ENCODE measurements at places on chromosomes 2 and 18.
A peak's percentile ranks its signal among the peaks of the same experiment; 100 is the strongest.

DNA sequence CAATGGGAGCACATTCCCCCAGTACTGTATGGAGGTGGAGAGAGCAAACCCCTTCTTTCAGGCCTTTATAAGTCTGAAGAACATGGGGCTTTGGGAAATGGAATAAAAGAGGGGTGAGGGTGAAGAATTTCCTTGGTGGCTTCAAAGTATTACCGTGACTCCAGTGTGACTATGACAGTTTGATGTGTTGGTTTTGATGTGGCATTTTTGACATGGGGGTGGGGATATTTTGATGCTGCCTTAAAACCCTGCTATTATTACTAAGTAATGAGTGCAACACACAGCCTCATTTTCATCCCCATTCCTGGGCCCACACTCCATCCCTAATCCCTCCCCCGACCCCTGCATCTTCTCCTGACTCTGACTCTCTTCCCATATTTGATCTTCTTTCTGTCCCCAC is 23.6 kb downstream of the QPCT start:
- no peak for DNase-seq

GRCh38 chr2:202695166-202695565 is 60.4 kb downstream of the FAM117B start:
- no peak for DNase-seq

DNA sequence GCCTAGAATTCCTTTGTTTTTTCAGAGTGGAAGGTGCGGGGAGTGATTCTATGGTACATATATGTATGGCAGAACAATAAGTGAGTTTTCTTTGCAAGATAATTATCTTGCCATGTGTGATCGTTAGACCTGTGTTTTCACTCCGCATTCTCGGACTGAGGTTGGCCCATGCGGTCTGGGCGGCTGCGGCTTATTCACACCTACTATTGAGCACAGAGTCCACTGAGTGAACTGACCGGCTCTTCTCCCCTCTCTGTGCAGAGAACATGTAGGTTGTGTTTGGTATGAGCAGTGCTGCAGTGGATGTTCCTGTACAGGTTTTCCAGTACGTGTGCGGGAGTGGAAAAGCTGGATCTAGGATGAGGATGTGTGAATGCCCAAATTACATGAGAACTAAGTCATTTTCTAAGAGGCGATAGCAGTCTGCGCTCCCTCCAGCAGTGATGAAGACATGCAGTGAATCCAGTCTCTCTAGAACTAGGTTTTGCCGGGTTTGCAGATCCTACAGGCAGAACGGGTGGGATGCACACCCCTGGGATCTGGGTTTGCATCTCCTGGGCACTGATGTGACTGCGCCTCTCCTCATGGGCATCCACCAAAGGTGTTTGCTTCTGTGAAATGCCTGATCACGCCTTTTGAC is 27.1 kb downstream of the MTERF4 start:
- DNase-seq = no peak

- no peak for DNase-seq
These were observed 68.5 kb downstream of the CTIF start for GRCh38 chr18:48607056-48607984.

GRCh38 chr2:106165029-106165428 is 29.1 kb downstream of the UXS1 start:
- no peak for DNase-seq

GRCh38 chr18:70019136-70019535 is 71.5 kb upstream of the CD226 start:
- no peak for DNase-seq

DNA sequence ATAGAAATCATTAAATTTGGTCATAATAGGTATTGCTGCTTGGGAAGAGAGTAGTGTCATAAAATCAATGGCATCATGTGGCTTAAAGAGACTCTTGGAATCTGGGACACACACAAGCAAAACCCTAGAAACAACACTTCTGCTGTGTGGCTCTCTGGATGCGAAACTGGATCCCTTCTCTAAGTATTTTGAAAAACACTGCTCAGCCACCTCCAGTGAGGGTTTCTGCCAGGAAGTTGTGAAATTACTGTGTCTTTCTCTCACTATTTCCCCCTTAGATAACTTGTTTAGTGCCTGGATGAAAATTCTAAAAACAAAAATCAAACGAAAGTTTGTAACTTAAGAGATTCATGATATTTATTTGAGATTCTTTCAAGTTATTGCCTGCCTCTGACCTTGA is 163.8 kb downstream of the RHBDD1 start:
- DNase-seq = no peak

- DNase-seq = no peak
These were observed 1.7 kb downstream of the MZT2B start for GRCh38 chr2:130183512-130184373.

GRCh38 chr2:176178038-176178756 is 10.3 kb upstream of the HOXD1 start:
- DNase-seq = peak; percentile 69

DNA sequence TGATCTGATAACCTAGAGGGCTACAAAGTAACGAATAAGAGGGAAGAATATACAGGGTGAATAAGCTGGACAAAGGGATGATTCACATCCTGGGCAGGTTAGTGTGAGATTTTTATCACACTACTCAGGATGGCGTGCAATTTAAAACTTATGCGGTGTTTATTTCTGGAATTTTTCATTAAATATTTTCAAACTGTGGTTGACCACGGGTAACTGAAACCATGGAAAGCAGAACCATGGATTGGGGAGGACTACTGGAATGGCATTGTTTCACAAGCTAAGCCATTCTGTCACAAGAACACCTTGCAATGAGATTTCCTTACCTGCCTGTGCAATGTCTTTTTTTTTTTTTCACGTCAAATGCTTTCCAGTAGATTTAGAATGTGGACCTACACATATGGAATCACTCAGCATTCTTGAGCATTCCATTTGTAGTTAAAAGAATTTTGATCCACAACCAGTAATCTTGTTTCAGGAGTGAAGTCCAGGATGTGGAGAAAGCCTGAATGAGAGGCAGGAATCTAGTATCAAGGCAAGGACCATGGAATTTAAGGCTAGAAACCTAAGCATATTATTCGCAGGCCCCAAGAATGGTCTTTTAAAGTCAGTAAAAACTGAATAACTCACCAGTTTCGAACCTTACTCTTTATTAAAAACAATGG is 8.0 kb upstream of the CDK15 start:
- DNase-seq = no peak

DNA sequence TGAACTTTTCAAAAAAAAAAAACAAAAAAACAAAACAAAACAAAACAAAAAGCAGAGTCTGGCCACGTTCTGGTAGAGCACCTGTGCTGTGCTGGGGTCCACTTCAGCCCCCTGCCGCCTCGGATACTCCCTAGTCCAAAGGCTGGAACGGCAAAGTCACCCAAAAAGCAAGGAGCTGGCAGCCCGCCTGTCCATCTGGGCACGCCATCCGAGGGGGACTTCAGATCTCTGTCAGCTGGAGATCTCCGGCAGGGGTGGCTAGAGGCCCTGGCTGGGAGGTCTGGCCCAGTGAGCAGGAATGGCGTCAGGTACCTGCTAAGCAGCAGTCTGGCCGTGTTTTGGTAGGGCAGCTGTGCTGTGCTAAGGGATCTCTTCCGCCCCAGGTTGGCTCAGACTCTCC is 152.3 kb upstream of the ZNF516 start:
- DNase-seq = no peak

- no peak for DNase-seq
These were observed 37.4 kb upstream of the TXNDC2 start for GRCh38 chr18:9848170-9848879.

DNA sequence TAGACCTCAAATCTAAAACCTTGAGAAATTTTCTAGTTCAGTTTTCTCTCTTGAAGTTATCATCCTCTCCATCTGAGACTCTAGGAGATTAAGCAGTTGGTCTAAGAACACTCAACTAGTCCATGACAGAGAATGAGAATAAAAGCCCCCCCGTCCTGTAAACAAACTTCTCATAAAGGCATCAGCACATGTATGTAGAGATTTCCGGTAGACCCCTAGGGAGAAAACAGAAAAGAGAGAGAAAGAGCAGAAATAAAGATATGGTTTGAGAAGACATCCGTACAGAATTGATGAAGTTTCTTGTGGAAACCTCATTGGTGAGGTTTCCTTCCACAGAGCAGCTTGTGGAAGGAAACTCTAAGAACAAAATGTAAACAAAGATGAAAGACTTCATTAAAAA is 3.2 kb upstream of the GPR155 start:
- no peak for DNase-seq

DNA sequence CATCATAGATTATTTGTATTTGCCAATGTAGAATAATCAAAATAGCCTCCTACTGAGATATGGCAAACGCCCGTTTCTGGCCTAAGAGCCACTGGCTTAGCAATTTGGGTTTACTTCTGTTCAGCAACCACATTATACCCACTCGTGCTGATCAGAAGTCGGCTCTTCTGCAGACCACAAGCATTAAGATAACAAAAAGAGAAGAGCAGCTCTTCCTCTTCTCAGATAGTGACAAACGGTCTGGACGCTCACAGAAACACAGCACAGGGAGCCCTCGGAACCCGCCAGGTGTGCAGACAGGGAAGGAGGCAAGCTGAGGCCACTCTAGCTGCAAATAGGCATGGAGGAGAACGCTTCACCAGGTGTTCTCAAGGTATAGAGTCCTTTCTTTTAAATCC is 164.0 kb downstream of the HDAC4 start:
- no peak for DNase-seq

DNA sequence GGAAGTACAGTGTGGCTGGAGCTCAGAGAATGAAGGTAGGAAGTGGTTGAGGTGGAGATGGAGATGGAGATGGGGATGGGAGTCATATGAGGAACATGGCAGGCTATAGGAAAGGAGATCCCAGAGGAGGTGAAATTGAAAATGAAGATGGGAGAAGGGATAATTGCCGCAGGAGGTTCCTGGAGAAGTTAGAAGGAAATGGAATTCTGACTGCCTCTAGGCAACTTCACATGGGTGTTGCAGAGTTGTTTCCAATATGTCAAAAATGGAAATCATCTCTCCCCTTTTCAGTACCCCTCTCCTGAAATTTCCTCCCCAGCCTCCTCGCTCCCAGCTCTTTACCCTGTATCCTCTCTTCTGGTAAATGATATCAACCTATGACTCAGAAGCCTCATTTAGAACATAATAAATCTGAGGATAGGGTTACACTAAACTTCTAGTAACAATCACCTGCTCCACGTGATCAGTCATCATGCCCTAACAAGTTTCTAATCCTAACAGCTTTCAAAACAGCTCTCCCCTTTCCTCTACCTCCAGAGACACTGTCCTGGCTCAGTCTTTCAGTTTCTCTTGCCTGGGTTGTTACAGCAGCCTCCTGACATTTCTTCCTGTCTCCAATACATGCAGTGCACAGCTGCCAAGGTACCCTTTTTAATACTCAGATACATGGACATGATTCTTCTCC is 201.9 kb upstream of the RBMS1 start:
- DNase-seq = no peak

- DNase-seq = no peak
These were observed 355.7 kb upstream of the RAB6C start for GRCh38 chr2:129623783-129624182.

- no peak for DNase-seq
These were observed 162.1 kb upstream of the TTC39C start for GRCh38 chr18:23852236-23853045.

GRCh38 chr18:51448949-51449348 is 251.5 kb upstream of the MEX3C start:
- no peak for DNase-seq

GRCh38 chr2:3033315-3033714 is 344.3 kb downstream of the EIPR1 start:
- DNase-seq = no peak

All from NCI-H146 (cell line).